Effector memory CD8-positive, alpha-beta T cell (primary cell): ENCODE measurements at places on chromosomes 11 and 22.

DNA sequence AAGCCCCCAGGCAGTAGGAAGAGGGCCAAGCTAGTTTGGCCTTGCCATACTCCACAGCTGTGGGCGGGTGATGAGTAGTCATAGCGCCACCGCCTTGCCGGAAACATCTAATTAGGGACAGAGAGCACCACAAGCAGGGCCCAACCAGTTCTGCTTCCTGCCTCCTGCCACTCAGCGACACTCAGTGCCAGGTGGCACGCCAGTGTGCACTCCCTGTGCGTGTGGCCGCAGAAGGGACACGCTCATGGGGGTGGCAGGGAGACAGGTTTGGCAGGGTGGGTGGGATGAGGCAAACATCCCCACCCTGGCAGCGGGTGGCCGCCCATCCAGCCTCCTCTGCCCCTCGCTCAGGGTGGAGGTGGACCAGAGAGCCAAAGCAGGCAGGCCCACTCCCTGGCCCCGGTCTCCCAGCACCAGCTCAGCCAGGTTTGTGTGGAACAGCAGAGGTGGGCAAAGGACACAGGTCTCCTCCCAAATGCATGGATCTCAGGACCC lies 4.9 kb downstream of the OVOL1 start:
- no peak for DNase-seq

DNA sequence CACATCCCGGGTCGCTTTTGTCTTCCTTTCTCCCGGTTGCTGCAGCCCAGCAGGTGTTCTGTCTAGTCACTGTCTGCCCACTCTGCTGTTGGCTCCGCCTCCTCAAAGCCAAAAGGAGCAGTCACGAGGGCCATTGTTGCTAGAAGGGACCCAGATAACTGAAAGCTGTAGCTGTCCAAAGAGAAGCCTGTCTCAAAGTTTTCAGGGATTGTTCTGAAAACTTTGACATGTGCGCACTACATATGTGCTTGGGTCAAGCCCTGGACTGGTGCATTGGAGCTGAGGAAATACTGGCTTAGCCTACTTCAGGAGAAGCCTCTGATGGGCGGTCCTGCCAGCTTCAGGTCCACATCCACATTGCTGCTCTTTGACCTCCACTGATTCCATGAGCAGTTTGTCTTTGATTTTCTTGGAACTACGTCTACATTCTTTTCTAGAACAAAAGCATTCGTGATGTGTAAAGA lies 8.8 kb upstream of the OR2AT4 start:
- DNase-seq: no peak

DNA sequence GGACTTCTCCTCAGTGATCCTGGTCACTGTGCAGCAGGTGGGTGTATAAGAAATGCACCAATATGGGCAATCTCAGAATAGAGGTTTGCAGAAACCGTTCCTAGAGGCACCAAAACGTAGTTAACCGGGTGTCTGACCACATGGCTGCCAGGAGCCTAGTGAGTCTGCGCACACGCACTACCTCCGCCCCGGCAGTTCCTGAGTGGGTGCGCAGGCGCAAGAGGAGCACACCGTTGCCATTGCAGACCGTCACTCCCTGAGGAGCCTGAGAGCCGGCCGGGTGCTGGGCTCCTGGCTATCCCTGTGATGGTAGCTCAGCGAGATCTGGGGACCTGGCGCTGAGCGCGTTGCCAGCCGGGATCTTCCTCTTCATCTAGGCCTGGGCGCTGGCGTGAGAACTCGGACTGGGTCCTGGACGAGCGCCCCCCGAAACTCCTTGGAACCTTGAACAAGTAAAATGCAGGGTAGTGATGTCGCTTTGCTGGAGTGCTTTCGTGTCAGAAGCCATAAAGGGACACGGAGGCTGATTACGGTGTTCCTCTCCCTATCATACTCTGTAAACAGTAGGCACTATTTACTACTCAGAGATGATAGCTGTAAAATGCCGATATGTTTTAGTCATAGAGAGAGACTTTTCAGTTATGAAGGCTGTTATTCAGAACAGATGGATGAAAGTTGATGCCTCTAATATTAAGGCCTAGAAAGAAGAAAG lies at the start of gene MS4A13:
MS4A13 (plus strand) TSS at position 249 of the 712 bp plus-strand sequence. CDS start 2,692 bp downstream, outside the sequence.
- no peak for DNase-seq

- no peak for DNase-seq
Measured at GRCh38 chr22:43820651-43821305, 8.7 kb upstream of the EFCAB6 start.

DNA sequence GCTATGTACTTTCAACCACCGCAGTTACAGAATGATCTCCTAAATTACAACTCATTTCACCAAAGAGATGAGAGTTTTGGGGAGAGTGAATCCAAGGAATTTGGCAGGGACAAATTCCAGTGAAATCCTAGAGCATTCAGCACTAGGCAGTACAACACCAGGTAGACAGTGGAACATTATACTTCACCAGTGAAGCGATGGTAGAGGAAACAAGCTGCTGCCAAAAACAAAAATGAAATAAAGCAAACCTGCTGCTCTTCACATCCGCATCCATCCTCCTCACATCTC lies 16.9 kb downstream of the SMCO4 start:
- DNase-seq: no peak

DNA sequence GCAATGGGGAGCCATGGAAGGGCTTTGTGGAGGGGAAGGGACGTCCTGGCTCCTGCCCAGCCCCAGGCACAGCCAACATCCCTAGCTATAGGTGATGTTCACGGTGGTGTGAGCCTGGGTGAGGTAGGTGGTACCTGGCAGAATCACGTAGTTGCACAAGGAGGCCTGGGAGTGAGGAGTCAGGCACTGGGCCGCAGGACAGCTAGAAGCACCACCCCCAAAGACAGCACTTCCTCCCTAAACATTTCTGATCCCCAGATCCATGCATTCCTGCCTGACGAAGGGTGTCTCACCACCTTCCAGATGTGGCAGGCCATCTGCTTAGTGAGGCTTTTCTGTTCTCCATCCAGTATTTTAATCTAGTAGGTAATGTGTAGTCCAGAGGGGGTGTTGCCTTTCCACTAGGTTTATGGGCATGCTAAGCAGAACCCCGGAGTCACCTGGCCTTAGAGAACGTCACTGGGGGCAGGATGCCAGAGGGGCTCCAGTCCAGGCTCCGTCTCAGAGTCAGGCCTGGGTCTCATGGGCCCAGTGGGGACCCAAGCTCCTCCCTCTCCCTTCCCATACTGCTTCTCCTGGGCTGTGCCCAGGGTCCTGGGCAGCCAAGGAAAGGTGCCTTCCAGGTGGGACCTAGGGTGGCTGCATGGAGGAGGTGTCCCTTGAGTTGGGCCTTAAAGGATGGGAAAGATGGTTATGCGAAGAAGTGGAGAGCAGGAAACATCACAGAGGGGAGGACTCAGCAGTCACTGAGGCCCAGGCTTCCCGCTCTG lies 56.2 kb downstream of the OTOG start:
- DNase-seq: no peak

- no peak for DNase-seq
Measured at GRCh38 chr11:130995266-130995665, 79.0 kb upstream of the SNX19 start.

DNA sequence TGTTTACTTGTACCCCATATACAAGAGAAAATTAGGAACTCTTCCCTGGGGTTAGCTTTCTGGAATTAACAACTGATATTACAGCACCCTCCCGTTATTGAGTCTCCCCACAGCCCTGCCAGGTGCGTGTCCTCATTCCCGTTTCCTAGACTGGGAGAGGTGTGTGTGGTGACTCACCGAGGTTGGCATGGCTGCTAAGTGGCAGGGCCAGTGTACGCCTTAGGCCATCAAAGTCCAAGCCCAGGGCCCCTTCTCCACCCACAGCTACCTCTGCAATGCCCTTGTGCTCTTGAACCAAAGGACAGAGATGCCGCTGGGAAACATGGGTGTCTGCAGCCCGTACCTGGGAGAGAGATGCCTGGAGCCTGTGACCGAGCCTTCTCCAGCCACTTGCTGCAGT lies 12.3 kb downstream of the IFT27 start:
- no peak for DNase-seq

DNA sequence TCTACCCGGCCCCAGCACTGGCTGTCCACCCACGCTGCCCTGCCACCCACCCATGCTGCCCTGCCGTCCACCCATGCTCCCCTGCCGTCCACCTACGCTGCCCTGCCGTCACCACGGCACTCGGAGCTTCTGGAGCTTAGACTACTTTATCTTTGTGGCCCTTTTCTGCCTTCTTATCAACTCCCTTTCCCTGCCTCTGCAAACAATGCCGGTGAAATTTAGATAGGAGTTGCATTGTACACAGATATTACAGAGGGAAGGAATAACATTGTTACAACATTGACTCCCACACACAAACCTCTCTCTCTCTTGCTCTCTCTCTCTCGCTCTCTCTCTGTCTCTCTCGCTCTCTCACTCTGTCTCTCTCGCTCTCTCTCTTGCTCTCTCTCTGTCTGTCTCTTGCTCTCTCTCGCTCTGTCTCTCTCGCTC lies 33.7 kb upstream of the BRSK2 start:
- no peak for DNase-seq

- no peak for DNase-seq
Measured at GRCh38 chr22:37281646-37282384, 493 bp upstream of the CYTH4 start.

- no peak for DNase-seq
Measured at GRCh38 chr11:77075425-77075905, 8.7 kb downstream of the CAPN5 start.

- no peak for DNase-seq
Measured at GRCh38 chr22:27420817-27421361, 380.7 kb downstream of the MN1 start.

GRCh38 chr11:71927820-71928736 lies at the start of gene XNDC1N:
TSS of gene XNDC1N (minus strand) at chr11:71928594. CDS start at chr11:71923353, 5,241 bp downstream.
- peak; percentile 61 for DNase-seq

DNA sequence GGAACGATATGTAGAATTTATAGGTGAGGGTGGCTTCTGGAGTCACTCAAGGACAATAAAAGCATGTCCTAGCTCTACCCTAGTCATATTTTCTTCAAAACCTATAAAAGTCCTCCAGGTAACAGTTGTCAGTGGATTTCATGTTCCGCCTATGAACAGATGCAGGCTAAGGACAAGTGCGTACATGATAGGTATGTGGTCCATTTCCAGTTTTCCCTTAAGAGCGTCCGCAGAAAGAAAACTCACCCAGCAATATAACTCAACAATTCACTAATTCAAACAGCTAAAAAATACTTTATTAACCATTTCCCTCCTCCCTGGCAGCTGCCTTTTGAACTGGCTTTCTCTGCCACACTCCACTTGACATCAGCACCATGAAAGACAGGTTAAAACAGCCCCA lies 50.2 kb upstream of the CCDC34 start:
- DNase-seq: no peak

GRCh38 chr11:65590240-65590738 lies 5.3 kb downstream of the KCNK7 start:
- no peak for DNase-seq
